HepG2 (cell line): ENCODE measurements at places on chromosomes 3 and 15.

DNA sequence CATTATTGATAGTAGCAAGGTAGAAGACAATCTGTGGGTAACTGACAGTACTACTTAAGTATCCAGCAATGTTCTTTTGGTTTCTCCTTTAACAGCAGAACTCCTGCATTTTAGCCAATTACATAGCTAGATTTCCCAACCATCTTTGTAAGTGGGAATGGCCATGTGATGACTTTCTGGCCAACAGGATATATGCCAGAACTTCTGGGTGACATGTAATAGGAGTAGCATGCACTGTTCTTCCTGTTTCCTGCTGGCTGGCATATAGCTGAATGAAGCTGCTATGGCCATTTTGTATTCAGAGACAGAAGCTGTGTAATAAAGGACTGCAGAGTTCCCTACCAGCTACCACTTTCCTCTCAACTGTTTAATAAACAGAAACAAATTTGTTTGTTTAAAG, 18.0 kb downstream of the SPICE1 start:
- DNase-seq = no peak

DNA sequence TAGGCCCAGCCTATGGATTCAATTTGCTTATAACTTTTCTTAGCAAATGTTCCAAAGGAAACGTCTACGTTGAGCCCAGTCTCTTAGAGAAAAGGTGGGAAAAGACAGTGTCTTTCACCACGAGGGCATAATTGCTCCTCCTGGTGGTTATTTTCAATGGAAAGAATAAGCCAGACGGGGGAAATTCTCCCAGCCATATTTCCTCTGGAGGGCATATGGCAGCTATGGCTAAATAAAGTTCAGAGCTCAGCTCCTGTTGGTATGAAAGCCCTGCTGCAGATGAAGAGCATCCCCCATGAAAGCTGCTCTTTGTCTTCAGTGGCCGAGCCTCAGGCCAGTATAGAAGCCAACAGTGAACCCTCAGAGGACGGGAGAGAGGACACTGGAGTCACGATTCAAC, 297.9 kb downstream of the RYR3 start:
- DNase-seq = peak; percentile 3

DNA sequence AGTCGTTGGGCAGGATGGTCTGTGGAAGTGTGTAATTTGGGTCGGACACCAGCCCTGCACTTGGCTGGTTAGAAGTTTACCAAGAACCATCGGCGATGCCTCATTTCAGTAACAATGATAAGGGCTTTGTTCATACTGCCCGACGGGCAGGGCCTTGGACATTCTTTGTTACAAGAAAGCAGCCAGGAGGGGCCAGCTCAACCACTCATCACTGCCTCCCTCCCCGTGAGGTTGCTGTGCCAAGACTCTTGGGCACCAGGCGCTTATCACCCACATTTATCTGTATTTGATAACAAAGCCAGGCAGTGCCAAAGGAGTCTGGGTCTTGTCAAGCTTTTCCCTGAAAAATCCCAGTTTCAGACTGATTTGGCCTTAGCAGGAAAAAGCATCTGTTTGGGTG, 235.0 kb downstream of the ADAMTS17 start:
- DNase-seq = no peak

GRCh38 chr3:143707848-143708247, 140.4 kb downstream of the SLC9A9 start:
- no peak for DNase-seq

DNA sequence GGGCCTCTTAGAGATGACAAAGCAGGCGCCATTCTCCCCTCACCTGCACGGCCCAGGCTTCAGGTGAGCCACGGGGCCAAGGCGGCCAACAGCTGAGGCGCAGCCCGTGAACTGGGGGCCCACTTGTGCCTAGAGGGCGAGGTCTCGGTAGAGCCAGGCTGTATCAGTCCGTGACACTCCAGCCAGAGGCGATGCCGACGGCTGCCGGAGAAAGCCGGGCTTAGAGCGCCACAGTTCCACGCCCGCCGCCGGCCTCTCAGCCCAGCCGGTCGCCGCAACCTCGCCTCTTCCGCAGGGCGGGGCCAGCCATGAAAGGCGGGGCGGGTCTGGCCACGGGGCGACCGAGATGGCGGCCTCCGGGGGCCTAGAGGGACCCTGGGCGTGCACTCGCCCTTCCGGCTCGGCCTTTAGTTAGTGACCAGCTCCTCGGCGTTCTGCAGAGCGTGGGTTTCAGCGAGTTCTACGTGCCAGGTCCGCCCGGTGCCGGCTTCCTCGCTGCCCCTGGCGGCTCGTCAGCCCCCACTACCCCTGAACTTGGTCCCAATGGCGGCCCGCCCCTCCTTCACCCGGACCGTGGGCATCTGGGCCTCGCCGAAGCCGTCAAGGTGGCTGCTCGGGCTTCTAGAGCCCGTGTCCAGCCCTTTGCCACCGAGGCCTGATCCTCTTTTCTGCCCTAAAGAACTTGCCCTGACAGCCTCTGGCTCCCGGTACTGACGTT, at the start of gene ZNF621:
TSS of gene ZNF621 (plus strand) at position 393 of the 718 bp plus-strand sequence. CDS start 881 bp downstream, outside the sequence.
- DNase-seq = peak; percentile 75

- DNase-seq = no peak
Measured at GRCh38 chr3:45564172-45564571, 30.4 kb upstream of the LIMD1 start.

- DNase-seq = no peak
Measured at GRCh38 chr15:52417521-52417920, 111.2 kb downstream of the MYO5A start.

GRCh38 chr3:3735919-3736318, 63.3 kb upstream of the LRRN1 start:
- DNase-seq = no peak

- no peak for DNase-seq
Measured at GRCh38 chr15:68479406-68479805, 47.4 kb upstream of the ITGA11 start.

- no peak for DNase-seq
Measured at GRCh38 chr3:123082370-123083065, 15.7 kb downstream of the PDIA5 start.

GRCh38 chr15:45892182-45892581, 257.4 kb downstream of the SQOR start:
- DNase-seq = no peak

GRCh38 chr3:67245545-67245944, 247.4 kb downstream of the KBTBD8 start:
- no peak for DNase-seq

GRCh38 chr15:93048759-93049161, 40.3 kb downstream of the RGMA start:
- no peak for DNase-seq

DNA sequence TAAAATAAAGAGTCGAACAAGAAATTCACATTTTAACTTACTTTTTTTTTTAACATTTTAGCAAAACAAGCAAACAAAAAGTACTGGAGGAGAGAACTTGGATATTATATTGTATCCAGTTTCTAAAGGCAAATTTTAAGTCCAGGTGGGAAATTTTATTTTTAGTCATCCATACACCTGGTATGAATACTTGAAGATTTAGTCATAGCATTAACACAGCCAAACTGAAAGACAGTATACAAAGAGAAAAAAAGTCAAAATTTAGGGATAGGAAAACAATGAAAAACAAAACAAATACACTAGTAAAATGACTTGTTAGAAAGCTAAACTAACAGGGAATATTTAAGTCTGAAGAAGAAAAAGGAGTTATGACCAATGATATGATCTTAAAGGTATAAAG, 69.1 kb downstream of the PROS1 start:
- no peak for DNase-seq

- no peak for DNase-seq
Measured at GRCh38 chr3:191688756-191689433, 227.9 kb downstream of the PYDC2 start.

GRCh38 chr3:138197058-138197457, 10.0 kb downstream of the ARMC8 start:
- no peak for DNase-seq

- DNase-seq = peak; percentile 10
Measured at GRCh38 chr15:92653836-92654539, 1.6 kb downstream of the FAM174B start.

DNA sequence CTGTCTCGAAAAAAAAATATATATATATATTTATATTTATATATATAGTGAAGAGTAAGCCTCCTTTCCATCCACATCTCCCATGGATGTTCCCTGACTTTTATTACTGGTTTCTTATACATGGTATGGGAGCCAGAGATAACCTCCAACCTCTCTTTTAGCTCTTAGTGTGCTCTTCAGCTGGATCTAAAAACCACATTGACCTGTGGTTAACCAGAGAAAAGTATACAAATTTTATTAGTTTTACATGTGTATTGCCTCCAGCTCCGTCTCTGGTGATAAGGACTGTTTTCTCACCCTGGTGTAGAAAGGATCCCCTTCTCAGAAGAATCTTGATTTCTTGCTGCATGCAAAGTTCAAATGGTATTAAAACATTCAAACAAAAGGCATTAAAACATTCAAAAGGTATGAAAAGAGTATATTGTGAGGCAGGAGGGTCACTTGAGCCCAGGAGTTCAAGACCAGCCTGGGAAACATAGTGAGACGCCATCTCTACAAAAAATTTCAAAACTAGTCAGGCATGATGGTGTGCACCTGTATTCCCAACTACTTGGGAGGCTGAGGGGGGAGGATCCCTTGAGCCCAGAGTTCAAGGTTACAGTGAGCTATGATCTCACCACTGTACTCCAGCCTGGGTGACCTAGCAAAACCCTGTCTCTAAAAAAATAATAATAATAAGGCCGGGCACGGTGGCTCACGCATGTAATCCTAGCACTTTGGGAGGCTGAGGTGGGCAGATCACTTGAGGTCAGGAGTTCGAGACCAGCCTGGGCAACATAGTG, 13.5 kb upstream of the TTBK2 start:
- DNase-seq = peak; percentile 48

DNA sequence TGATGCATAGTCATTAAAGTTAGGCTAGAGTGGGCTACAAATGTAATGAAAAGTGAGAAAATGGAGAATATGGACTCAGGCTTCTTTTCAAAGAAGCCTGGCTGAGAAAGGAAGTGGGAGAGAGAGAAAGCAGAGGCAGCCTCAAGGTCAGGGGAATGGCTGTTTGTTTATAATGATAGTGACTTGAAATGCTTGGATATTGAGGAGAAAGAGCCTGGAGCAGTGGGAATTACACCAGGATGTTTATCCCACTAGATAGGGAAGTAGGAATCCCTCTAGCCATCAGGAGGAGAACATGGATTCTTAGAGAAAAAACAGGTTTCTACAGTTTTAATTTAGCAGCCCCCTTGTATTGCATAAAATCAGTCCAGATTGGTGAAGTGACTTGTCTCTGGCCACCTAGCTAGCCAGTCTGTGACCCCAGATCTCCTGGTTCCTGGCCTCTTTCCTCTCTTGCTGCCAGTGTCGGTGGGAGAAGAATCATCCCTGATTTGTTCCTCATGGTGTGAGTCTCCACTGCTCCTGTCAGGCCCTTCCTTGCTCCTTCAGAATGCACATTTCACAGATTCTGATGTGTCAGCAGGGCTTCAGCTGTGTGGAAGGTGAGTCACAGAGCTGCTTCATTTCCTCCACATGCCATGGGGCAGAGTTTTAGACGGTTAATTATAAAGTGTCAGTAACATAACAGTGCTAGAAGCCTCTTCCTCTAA, 32.9 kb downstream of the SEMA6D start:
- DNase-seq = no peak

GRCh38 chr15:75713338-75713895, 769 bp upstream of the CSPG4 start:
- DNase-seq = no peak

GRCh38 chr3:186044968-186045367, 63.9 kb downstream of the ETV5 start:
- DNase-seq = peak; percentile 92

GRCh38 chr3:32837789-32838188, 20.0 kb downstream of the TRIM71 start:
- no peak for DNase-seq
